ENCODE measurements at places on chromosomes 11 and 22.
A peak's percentile ranks its signal among the peaks of the same experiment; 100 is the strongest.

DNA sequence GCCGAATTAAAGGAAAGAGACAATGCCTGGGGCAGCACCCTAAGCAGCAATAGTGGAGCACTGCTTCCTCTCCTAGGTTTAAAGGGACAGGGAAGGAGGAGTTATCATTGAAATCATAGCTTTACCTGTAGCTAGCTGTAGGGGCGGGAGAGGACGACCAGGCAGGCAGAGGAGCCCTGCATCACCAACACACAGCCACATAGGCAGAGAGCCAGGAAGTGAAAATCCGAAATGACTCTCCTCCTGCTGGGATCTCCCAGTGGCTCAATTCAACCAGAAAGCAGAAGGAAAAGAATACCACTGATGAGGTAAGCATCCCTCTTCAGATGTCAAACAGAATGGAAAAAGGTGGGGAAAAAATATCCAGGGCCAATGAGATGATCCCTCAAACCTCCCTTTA lies 20.4 kb downstream of the MRGPRX4 start:
- no peak for DNase-seq

DNA sequence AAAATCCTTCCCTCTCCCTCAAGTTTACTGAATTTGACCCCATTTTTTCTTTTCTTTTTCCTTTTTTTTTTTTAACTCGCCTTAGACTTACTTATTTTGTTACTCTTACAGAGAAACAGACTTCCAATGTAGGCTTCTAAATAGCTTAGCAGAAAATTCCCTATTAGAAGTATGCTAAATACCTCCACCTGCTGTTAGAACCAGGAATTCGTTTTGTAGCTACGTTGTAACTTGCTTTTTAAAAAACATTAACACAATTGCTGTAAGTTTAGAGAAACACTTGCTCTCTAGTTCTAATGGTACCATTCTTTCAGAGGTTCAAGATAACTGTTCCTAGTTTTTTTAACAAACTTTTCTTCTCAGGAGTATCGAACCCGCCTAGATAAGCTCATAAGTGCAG lies 324.2 kb downstream of the DCDC1 start:
- no peak for DNase-seq

- DNase-seq, result peak; percentile 45
Observed at GRCh38 chr22:49999946-50000586, 12.5 kb downstream of the IL17REL start.

DNA sequence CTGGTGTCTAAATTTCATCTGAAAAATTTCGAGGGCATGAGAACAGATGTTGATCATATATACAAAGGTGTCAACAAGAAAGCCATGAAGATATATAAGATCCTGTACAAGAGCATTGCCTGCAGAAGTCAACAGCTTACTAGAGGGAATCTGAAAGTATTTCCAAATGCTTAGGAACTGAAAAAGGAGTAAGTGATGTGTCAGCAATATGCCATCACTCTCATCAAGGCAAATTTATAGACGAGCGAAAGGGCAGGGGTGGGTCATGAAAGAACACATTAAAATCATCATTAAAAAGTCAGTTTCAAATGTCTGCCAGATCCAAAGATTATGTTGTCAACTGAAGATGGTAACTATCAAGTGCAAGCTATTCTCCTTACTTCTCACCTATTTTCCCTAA lies 1299.0 kb downstream of the LRRC4C start:
- DNase-seq, result no peak

All from activated T-cell treated with anti-CD3 and anti-CD28 coated beads, Interleukin-2, amount 50 U/mL, for 48 hours (primary cell).